ENCODE measurements at places on chromosomes 7 and 10. TPM values are rescaled to one million over a fixed set of nuclear protein-coding genes. Genes with fewer than 3 reads are reported as not detected.

- no peak overlapping the region for H3K4me3 ChIP-seq
- H3K4me1 ChIP-seq = no peaks in the 10 kb centered on the region
- no peaks in the 10 kb centered on the region for H3K36me3 ChIP-seq
- DNase-seq = no peak
- no peaks in the 10 kb centered on the region for H3K27me3 ChIP-seq
Observed at GRCh38 chr10:59682986-59683937, 26.4 kb downstream of the SLC16A9 start.

DNA sequence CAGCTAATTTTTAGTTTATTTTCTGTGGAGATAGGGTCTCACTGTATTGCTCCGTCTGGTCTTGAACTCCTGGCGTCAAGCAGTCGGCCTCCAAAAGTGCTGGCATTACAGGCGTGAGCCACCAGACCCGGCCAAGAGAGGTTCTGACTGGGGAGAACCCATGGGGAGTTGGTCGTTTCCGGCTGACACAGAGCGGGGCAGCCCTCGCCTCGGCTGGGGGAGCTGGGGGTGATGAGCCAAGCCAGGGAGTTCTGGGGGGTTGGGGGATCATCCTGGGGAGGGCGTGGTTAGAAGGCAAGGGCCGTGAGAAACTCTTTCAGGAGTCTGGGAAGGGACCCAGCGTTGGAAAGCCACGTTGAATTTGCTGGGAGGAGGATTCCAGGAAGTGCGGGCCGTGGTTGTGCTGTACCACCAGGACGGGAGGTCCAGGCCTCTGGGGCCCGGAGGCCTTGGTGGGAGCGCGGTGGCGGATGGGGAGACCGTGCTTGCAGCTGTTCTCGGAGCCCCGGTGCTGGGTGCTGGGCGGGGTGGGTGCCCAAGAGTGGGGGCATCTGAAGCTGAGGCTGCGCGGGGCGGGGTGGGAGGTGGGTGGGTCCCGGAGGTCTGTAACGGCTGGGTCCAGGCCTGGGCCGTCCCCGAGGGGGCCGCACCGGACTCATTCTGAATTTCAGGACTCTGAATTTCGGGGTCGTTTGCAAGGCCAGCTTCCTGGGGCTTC lies 8.4 kb upstream of the ZNF853 start:
- H3K4me1 ChIP-seq = no peaks in the 10 kb centered on the region
- H3K36me3 ChIP-seq = peaks cover 7% of the 10 kb centered on the region
- no peaks in the 10 kb centered on the region for H3K27me3 ChIP-seq
- H3K4me3 ChIP-seq = no peak overlapping the region
- H3K27ac ChIP-seq = no peak overlapping the region

- H3K36me3 ChIP-seq = no peaks in the 10 kb centered on the region
- DNase-seq = no peak
- H3K27ac ChIP-seq = no peak overlapping the region
- H3K4me1 ChIP-seq = no peaks in the 10 kb centered on the region
Observed at GRCh38 chr10:128744092-128744491, 617.9 kb upstream of the MKI67 start.

- peaks cover 14% of the 10 kb centered on the region for H3K4me1 ChIP-seq
- H3K36me3 ChIP-seq = no peaks in the 10 kb centered on the region
- H3K27ac ChIP-seq = no peak overlapping the region
- peak overlapping the region; percentile 53 for H3K4me3 ChIP-seq
- H3K27me3 ChIP-seq = peaks cover 10% of the 10 kb centered on the region
Observed at GRCh38 chr10:73911553-73912004, 647 bp downstream of the PLAU start.

GRCh38 chr7:45147858-45148652 lies 9.5 kb upstream of the RAMP3 start:
- no peak for DNase-seq
- H3K27ac ChIP-seq = no peak overlapping the region
- no peaks in the 10 kb centered on the region for H3K36me3 ChIP-seq
- H3K27me3 ChIP-seq = no peaks in the 10 kb centered on the region
- no peaks in the 10 kb centered on the region for H3K4me1 ChIP-seq

DNA sequence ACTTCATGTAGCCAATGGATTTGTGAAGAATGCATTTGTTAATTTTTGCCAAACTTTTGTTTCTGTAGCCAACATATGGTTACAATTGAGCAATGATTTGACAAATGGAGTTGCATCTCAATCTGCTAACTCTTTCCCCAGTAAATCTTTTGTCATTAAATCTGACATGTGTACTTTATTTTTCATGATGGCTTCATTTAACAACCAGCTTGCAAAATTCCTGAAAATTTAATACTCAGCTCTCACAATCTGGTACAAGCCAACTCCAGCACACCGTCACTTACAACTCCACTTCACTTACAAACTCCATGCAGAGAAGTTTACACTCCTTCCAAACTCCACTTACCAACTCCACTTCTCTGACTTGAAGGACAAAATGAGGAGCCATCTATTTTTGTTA lies 26.5 kb upstream of the HIBADH start:
- no peak overlapping the region for H3K27ac ChIP-seq
- no peaks in the 10 kb centered on the region for H3K27me3 ChIP-seq
- H3K36me3 ChIP-seq = no peaks in the 10 kb centered on the region
- no peak for DNase-seq
- H3K4me3 ChIP-seq = no peak overlapping the region

- H3K36me3 ChIP-seq = no peaks in the 10 kb centered on the region
- H3K27me3 ChIP-seq = no peaks in the 10 kb centered on the region
- H3K4me3 ChIP-seq = no peak overlapping the region
- DNase-seq = peak; percentile 68
Observed at GRCh38 chr10:71696628-71697326, 22.8 kb downstream of the C10orf105 start.

DNA sequence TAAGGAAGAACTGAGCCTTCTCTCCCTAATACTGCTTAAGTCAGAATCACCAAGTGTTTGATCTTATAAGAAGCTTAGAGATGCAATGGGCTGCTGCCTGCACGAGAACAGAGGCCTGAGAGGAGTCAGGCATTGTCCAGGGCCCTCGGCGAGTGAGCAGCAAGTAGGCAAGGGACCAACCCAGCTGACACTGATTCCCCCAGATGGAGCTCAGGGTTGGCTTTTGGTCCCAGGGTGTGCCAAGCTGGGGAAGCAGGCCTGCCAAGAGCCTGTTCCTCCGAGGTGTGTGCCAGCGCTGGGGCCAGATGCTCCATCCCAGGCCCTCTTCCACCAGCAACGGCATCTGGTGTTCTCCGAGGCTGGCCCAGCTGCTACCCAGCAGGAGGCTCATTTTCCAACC lies 222.0 kb upstream of the ZMIZ1 start:
- no peak for DNase-seq
- no peak overlapping the region for H3K4me3 ChIP-seq
- H3K27me3 ChIP-seq = no peaks in the 10 kb centered on the region
- H3K4me1 ChIP-seq = no peaks in the 10 kb centered on the region

CCDC172 gene
- total RNA-seq = not detected

PLAU gene
- 0.87 TPM for total RNA-seq

TMEM176B gene
- total RNA-seq = 2.0 TPM

ZNF239 gene
- 8.5 TPM for total RNA-seq

ECHDC3 gene
- total RNA-seq = not detected

AOAH gene
- total RNA-seq = 22.1 TPM

Measured in naive thymus-derived CD4-positive, alpha-beta T cell (primary cell).